ENCODE measurements at places on chromosomes 3 and 15. TPM values are rescaled to one million over a fixed set of nuclear protein-coding genes. Genes with fewer than 3 reads are reported as not detected.

The CHDH gene
- 30.6 TPM for total RNA-seq

The LZTFL1 gene
- total RNA-seq = 9.8 TPM

The KCNAB1 gene
- total RNA-seq = 0.70 TPM

The SIDT1 gene
- total RNA-seq = 65.7 TPM
